ENCODE measurements at places on chromosomes 5 and 9.

DNA sequence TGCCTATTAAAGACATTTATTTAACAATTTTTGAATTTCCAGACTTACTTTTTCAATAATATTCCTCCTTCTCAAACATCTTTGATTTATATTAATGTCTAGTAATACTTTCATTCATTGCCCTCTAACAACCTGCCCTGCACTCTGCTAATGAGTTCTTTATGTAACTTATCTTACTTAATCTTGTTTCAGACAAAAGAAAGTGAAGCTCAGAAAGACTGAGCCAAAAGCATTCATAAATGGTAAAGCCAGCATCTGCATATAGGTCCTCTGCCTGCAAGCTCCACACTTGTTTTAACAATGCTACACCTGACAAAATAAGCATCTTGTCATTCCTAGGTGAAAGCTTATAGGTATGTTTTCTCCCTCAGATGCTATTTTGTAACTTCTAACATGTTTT, 2.4 kb upstream of the TNPO1 start:
- no peak for DNase-seq

DNA sequence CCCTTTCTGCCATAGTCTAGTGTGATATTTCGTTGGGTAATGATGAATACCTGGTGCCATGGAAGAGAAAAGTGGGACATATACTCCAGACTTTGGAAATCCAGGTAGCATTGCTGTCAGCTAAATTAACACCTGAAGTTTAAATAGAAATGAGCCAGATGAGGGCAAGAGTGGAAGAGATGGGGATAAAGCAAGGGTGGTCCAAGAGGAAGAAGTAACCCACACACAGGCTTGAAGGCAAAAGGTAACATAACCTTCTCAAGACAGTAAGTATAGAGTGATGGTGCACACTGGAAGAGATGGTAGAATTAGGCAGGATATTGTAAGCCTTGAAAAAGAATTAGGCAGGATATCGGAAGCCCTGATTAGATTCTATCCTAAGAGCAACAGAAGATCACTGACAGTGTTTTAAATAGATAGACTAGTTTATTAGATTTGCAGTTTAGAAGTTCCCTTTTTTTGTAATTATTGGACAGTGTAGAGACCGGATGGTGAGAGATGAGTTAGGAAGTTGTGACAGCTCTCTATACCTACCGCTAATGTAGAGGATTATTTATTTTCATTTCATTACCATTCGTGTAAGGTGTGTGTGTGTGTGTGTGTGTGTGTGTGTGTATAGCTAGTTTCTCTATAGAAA, 16.8 kb downstream of the ANXA1 start:
- no peak for DNase-seq

GRCh38 chr9:88571419-88571818, 36.4 kb downstream of the NXNL2 start:
- no peak for DNase-seq

DNA sequence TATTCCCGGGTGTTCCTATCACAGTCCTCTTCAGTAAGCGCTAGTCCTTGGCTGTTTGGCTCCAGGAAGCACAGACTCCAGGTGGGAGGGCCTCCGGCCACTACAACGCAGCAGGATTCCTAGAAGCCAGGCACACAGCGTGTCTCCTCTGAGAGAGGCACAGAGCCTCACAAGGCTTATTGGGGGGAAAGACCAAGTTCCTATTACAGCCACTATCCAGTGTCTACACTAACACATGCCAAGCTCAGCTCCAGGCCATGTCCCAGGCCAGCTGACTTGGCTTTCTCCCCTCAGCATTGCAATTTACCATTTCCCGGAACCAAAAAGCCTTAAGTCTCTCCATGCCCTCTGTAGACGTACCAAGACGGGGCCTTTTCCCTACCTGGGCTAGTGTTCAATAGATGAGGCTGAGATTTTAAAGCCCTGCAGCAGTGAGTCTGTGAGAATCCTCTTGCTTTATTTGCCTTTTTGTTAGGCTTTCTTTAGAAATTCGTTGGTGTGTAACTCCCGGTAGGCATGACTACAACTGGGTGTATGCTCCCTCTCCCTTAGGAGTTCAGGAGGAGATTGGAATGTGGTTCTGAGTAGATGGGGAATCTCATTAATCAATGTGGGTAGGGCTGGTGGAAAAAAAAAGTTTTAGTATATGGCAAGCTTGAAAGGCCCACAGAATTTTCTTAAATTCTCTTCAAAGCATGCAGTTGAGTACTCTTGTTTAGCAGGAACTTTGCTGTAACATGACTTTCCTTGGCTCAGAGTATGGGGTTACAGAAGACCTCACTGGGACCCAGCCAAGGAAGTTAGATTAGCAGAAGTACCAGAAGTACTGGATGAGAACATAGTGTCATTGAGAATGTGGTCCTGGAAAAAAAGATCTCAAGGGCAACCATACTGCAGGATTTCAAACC, 84.3 kb upstream of the SLC1A3 start:
- DNase-seq: no peak

DNA sequence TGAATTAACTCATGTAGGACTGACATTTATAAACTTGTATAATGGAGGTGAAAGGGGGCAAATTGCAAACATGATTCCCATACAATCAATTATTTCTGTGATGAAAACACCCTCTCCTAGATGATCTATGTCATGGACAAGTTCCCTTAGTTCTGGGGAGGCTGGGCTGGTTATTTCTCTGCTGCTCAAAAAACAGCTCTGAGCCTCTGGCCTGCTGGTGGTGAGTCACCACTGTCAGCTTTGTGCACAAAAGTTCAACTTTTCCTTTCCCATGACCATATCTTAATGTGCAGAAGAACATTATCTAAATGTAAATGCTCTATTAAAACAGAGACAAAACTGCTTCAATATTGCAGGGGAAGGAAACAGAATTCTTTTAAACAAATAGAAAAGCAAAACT, 85.0 kb downstream of the HMHB1 start:
- no peak for DNase-seq

DNA sequence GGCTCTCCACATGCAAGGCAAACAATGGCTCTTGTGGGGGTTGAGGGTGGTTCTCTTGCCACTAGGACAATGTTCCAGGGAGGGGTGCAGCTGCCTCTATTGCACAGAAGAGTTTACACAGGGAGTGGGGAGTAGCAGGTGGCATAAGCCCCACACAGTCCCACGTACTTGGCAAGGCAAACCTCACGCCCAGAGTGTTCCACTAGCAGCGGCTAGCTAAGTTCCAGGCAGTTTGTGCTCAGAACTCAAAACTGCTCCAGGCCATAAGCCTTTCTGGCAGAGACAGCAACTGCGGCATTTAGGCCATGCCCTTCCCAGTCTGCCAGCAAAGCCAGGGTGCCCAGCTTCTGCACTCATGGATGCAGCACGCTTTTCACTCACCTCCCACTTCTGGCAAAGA, 29.0 kb upstream of the BTNL3 start:
- no peak for DNase-seq

DNA sequence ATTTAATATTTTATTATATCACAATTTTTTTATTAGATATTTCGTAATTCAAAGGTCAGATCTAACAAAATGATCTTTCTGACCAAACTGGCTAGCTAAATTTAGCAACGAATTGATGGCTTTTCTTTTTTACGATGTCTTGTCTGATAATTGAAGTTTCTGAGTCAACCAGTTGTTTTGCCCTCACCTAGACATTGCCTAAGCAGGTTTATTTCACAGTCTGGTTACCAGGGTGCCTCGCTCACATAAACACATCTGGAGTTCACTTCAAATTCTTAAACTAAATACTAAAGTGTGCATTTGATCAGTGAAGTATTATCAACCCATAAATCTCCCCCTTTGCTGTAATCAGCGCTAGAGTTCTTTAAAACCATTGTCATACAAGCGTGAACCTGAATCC, 448.3 kb downstream of the TLE4 start:
- DNase-seq: no peak

- DNase-seq: peak; percentile 10
Observed at GRCh38 chr9:121744002-121744686, 92.7 kb downstream of the DAB2IP start.

- no peak for DNase-seq
Observed at GRCh38 chr5:173307695-173308094, 20.5 kb downstream of the STC2 start.

DNA sequence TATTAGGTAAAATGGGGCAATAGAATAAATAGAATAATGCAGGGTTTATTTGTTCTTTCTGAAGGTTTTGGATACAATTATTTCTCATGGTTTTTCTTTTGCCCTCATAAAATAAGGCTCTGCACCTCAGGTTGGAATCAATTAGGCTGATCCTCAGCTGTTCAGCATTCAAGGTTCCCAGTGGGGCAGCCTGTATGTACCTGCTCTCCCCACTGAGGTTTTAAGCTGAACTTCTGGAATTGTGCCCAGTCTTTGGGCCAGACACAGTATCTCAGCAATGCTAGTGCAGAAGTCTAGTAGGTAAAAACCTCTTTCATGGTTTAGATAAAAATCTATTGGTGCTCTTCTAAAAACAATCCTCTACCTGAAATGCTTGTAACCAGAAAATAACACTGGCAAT, 98.0 kb downstream of the EDIL3 start:
- peak; percentile 45 for DNase-seq

- DNase-seq: no peak
Observed at GRCh38 chr5:43429016-43429415, 16.8 kb upstream of the CCL28 start.

- DNase-seq: no peak
Observed at GRCh38 chr9:110284211-110284844, 28.0 kb upstream of the TXN start.

DNA sequence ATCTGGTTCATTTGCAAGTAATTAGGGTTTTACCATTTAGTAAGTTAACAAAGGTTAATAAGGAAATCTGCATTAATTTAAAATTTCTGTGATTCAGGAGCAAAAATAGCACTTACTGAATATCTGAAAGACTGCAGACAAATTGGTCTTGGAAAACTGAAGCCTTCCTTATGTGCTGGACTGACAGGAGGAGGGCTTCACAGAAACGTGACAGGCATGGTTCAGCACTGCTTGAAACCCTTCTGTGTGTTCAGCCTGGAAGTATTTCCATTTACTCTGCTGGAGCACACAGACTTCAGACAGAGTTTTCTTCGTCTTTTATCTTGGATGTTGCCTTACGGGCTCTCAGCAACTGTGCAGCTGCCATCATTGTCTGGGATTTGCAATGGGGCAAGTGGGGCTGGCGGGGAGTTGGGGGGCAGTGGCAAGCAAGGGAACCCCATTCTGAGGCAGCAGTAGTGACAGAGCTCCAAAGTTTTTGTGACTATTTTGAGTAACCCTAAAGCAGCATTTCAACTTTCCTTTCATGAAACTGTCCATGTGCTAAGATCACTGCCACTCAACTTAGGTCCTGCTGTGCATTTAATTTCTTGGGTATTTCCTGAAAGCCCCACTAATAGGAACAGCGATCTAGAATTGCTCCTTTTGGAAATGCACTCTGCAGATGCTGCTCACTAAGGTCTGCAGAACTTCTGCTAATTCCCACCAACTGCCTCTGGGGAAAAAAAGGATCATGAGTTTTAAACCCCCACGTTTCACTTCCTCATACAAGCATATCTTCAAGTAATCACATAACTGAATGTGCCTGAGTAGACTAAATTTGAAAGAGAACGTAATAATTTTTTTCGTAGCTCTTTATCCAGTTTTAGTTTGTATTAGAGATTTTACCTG, 56.6 kb downstream of the KCNN2 start:
- no peak for DNase-seq

DNA sequence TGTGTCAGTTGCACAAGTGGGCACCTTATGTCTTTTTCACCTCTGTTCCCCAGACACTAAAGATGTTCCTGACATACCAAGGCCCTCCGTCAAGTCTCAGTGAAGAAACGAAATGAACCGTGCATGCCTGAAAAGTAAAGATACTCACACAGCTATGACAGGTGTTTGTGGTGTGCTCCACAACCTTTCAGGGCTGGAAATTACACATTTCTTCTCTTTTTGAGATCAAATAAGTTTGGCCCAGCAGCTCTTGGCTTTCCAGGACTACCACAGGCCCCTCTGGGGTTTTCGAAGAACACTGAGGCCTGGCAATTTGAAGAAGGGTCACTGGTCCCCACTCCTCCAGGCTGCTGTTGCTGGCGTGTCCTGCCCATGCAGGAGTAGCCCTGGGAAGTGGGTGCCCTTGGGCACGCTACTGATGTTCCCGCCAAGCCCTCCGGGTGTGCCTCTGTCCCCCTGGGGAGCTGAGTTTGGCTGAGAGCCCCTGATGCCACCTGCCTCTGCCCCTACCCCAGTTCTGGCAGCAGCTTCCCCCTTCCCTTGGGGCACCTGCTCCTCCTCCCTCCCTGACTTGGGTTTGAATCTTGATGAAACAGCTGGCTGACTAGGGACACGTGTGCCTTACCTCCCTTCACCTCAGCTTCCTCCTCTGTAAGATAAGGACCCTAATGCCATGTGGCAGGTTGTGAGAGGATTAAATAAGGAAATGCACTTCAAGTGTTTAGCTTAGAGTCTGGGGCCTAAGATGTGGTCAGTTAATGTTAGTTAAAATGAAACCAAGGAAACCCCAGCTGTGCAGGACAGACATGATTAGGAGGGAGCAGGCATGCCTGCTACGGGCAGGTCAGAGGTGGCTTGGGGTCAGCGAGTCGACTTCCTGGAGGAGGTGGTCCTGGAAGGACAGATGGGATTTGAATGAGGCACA, 49.1 kb upstream of the GADD45G start:
- DNase-seq: no peak

Measured in NCI-H345 (cell line).